ENCODE measurements at places on chromosomes 2 and 18.

DNA sequence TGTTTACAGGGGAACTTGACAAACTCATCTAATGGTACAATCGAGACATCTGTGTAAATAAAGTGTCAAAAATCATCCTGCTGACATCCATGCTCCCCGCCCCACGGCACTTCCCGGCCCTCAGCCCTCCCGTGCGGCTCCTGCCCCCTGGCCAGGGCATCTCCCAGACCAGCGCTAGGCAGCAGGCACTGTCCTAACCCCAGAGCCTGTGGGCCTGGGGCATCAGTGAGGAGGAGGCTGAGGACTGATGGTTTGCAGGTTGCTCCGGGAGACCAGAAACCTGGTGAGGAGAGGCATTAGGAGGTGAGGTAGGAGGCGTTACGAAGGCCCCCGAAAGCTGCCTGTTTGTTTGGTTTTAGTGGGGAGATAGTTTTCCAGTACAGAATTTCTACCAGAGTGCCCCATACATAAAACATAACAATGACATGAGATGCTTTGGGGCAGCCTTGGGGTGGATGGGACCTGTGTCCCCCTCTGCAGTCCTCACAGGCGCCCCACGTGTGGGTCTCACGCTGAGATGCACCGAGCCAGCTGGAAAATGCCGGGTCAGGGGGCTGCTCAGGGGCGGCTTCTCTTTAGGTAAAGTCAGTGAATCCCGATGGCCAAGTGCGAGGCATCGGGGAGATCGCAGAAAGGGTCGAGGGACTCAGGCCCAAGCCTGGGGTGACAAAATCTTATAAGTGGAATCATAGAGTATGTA, 114.2 kb downstream of the RTP5 start:
- no peak for DNase-seq

GRCh38 chr2:128468186-128468920, 149.7 kb upstream of the HS6ST1 start:
- no peak for DNase-seq

GRCh38 chr2:223837287-223838061, at the start of gene AP1S3:
TSS of gene AP1S3 (minus strand) at chr2:223837582. CDS start at chr2:223837450, 132 bp downstream.
- DNase-seq: peak; percentile 52

- no peak for DNase-seq
These were observed 15.5 kb downstream of the SLC25A12 start for GRCh38 chr2:171878481-171878993.

- no peak for DNase-seq
These were observed 29.4 kb downstream of the MAIP1 start for GRCh38 chr2:199984755-199985154.

GRCh38 chr2:9258953-9259399, 52.4 kb downstream of the ASAP2 start:
- DNase-seq: no peak

DNA sequence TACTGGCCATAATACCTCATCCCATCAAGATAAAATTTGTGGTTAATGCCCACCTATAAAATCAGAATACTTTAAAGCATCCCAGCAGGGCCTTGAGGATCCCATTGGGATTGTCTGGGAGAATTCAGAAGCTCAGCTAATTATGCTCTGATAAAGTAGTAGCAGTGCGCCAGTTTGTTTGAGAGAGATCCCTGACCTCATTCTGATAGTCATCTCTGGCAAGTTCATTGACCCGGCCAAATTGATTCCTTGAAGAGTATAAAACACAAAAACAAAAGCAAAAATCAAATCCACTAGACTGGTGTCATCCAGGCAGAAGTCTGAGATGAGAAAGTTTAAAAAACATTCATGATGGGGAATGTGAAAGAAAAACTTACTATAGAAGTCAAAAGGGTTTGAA, 14.1 kb downstream of the ABCG5 start:
- no peak for DNase-seq

DNA sequence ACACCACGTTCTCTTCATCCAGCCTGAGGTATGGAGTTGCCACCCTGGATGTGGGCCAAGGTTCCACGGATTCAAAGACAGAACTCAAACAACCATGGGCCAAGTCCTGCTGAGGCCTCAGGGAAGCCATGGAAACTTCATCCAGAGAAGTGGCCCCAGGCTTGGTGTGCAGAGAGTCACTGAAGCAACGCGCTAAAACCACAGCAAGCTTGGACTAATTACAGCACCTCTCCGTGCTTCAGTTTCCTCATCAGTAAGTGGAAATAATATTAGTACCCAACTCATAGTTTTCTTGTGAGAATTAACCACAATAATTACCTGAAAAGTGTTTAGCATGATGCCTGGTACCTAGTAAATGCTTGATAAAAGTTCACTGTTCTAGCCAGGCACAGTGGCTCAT, 19.2 kb upstream of the AP1S3 start:
- no peak for DNase-seq

DNA sequence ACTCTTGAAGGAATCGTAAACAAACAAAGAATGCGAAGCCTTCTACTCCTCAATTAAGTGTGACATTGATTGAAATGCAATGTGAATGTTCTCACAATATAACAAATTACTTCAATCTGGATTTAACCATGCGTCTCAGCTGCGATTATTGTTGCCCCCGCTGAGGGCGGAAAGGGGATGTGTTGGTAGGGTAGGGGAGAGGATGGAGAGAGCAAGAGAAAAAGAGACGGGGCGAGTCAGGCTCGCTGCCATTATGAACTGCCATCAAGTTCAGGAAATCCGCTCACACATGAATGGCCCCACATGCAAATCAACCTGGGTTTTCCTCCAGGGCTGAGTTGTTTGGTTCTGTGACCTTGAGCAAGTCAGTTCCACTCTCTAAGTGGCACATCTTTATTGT, 129.8 kb downstream of the PXDN start:
- no peak for DNase-seq

GRCh38 chr18:59265974-59266369, 7.3 kb downstream of the RAX start:
- no peak for DNase-seq

GRCh38 chr2:121330921-121331320, 45.9 kb upstream of the TFCP2L1 start:
- no peak for DNase-seq

DNA sequence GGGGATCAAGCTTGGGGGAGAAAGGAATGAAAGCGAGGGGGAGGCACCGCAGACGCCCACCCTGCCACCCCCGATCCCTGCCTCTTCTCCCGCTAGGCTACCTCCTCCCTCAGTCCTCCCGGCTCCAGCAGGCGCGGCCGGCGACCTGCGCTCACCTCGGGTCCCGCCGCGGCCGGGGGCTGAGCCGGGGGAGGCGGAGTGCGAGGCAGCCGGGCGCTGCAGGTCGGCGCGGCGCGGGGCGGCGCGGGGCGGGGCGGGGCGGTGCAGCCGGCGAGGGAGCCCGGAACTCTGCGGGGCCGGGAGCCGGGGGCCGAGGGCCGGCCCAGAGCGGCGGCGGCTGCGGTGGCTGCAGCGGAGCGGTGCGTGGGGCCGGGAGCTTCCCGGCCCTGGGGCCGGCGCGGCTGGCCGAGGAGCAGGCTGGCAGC, 477 bp downstream of the ACVR1 start:
- peak; percentile 52 for DNase-seq

- peak; percentile 56 for DNase-seq
These were observed 300.1 kb upstream of the TRIB2 start for GRCh38 chr2:12416600-12416999.

- no peak for DNase-seq
These were observed 1.6 kb downstream of the DNAH7 start for GRCh38 chr2:196067088-196067382.

DNA sequence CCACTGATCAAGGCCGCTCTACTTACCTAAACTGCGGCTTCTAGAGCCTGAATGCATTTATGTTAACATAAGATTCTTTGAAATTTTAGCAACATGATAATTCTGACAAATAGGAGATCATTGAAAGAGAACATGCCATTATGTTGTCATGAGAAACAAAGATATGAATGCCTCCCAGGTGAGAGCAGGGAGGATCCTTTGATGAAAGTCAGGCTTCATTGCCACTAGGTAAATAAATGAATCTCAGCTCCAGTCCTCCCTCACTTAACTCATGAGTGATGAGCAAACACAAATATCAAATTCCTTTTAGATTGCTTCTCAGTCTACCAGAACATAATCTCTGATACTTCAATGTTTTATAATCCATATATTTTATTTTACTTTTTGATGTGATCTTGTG, 463.2 kb upstream of the CDH7 start:
- DNase-seq: no peak

- no peak for DNase-seq
These were observed 524.8 kb downstream of the ZNF516 start for GRCh38 chr18:75970212-75970611.

DNA sequence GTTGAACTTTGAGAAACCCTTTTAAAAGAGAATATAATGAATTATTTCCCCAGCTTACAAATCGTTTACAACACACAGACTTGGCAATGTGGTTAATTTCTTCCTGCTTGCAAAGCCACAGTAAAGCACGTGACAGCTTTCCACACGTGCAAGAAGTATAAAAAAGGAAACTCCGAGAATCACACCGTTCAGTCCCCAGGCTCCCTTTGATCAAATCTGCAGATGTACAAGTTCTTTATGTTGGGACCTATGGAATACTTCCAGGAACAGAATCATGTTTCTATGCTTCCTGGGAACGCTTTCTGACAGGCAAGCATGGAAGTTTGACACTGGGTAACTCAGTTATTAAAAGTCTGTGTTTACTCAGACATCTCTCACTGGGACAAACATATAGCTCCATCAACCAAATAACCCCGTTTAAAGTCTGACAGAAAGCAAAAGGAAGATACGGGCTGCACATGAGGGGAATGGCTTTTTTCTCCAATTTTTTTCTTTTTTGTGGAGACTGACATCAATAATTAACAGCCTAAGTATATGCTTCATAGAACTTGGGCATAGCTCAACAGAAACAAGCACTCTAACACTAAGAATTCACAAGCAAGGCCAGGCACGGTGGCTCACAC, 134.8 kb downstream of the EIPR1 start:
- peak; percentile 40 for DNase-seq

GRCh38 chr2:172196768-172197431, 94.2 kb upstream of the DLX2 start:
- DNase-seq: no peak

DNA sequence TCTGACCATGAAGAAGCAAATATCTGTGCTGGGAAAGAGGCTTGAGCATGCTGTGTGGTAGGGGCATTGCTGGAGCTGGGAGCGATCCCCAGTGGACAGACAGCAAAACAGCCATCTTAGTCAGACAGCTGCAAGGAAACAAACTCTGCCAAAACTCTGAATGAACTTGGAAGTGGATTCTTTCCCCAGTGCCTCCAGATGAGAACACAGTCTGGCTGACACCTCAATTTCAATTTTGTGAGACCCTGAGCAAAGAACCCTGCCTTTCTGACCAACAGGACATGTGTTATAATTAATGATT, 23.2 kb upstream of the FAP start:
- DNase-seq: no peak

GRCh38 chr2:172039011-172039704, 39.4 kb downstream of the METAP1D start:
- DNase-seq: no peak

DNA sequence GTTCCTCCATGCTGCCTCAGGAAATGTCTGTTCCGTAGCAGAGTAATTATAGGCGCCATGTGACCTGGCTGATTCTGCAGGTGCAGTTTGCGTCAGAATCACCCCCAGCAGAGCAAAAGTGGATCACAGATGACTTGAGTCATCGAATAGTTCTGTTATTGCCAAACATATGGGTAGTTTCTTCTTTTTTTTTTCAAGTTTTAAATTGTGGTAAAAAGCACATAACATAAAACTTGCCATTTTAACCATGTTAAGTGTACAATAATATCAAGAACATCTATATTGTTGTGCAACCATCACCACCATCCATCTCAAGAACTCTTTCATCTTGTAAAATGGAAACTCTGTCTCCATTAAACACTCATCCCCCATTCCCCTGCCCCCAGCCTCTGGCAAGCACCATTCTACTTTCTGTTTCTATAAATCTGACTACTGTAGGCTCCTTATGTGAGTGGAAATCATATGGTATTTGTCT, 177.7 kb upstream of the TWIST2 start:
- no peak for DNase-seq

DNA sequence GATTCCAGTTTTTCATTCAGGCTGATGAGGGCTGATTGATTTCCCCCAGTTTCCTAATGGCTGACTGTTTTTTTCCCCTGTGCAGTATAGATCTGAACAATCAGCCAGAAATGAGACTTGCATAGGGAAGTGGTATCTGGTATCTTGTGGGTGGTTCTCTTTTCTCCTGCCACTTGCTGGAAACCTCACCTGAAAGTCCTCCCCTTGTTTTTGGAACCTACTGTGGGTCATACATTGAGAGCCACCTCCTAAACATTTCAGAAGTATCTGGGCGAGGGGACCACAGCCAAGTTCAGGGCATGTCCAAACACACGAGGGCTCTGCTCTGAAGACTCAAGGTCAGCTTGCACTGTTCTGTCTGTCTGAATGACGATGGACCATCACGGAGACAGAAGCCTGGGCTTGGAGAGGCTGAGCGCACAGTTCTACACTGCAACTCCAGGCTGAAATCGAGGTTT, 19.3 kb downstream of the ALPK2 start:
- DNase-seq: no peak

GRCh38 chr18:2954869-2955645, 57.9 kb downstream of the LPIN2 start:
- no peak for DNase-seq

GRCh38 chr18:50372743-50373142, 2.1 kb upstream of the SKA1 start:
- no peak for DNase-seq

- DNase-seq: no peak
These were observed 40.5 kb downstream of the COLEC12 start for GRCh38 chr18:459814-460593.

GRCh38 chr2:169964740-169965139, 137.5 kb downstream of the UBR3 start:
- DNase-seq: no peak

DNA sequence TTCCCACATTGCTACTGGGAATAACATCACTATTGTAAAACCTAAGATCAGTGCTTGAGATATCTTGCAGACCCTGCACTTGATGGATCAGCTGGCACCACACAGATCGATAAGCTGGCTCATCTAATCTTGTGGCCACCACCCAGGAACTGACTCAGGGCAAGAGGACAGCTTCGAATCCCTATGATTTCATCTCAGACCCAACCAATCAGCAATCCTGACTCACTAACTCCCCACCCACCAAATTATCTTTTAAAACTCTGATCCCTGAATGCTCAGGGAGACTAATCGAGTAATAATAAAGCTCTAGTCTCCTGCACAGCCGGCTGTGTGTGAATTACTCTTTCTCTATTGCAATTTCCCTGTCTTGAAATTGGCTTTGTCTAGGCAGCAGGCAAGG, 11.3 kb upstream of the TEX44 start:
- DNase-seq: no peak

DNA sequence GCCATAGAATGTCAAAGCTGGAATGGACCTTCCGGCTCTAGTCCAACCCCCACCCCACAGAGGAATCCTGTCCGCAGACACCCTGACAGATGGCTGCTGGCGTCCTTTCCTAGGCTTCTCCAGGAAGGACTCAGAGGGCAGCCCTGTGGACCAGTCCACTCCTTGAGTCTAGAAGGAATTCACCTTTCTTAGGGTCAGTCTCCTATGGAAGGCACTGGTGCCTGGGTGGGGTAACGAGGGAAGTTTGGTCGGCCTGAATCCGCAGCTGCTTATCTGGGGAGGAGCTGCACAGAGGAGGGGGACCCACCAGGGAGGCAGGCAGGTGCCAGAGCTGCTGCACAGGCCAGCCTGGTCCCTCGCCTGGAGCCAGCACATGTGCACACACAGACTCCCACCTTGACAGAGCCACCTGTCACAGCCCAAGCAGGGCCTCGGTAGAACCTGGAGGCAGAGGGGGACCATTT, 2.5 kb downstream of the DNMT3A start:
- no peak for DNase-seq

GRCh38 chr2:188997263-188997662, 23.1 kb downstream of the COL3A1 start:
- no peak for DNase-seq
